ENCODE measurements at places on chromosomes 6 and 20.

DNA sequence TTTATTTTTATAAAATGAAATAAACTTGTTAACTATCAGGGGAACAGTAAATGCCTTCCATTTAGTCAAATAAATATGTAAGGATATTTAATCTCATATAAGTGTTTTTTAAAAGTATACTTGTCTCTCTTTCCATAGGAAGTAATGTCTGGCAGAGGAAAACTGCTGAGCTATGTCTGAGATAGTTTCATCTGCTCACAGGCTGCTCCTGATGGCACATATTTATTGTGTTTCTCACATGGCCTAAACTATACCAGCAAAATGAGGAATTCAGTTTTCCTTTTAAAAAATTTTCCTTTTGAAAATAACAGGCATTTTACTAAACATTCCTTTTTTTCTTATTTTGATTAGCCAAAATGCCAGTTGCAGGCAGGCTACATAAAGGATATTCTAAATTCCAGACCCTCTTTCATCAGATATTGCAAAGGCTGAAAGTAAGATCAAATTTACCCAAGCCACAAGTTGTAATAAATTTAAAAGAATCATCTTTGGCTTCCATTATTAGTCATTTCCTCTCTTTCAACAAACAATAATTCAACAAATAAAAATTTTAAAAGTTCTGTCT lies 60.1 kb upstream of the RNF146 start:
- DNase-seq: no peak

DNA sequence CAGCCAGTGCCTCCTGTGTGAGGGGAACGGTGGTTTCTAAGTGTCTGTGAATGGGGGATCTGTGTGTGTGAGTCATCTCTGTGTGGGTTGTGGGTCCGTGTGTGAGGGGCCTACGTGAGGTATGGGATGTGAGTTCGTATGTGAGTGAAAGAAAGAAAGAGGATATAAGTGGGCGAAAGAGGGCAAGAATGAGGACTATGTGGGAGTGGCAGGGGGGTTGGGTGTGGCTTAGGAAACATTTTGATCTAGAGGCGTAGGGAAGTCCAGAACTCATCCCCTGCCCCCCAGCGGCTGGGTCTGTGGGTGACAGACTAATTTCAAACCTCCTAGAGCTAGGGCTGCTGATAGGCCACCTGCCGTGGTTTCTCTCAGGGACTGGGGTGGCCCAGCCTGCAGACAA lies 35.5 kb downstream of the DHX35 start:
- DNase-seq: no peak

GRCh38 chr6:106825156-106825555 lies 149.4 kb downstream of the CD24 start:
- DNase-seq: no peak

DNA sequence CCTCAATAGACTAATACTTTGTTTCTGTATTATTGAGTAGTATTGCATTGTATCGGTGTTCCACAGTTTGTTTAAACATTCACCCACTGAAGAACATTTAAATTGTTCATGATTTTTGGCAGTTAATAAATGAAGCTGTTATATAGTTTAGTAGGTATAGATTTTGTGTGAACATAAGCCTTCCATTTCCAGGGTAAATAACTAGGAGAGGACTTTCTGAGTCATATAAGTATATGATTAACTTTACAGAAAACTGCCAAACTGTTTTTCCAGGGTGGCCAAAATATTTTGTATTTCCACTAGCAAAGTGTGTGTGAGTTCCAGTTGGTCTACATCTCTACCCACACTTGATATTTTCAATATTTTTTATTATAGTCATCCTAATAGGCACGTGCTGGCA lies 70.0 kb upstream of the MLIP start:
- DNase-seq: no peak

- DNase-seq: no peak
Measured at GRCh38 chr20:51284176-51284575, 258.3 kb downstream of the NFATC2 start.

- no peak for DNase-seq
Measured at GRCh38 chr6:111714416-111715270, 109.0 kb upstream of the TRAF3IP2 start.

- no peak for DNase-seq
Measured at GRCh38 chr20:47438464-47439381, 63.0 kb upstream of the NCOA3 start.

GRCh38 chr20:38700926-38701325 lies 23.4 kb upstream of the SLC32A1 start:
- DNase-seq: no peak

GRCh38 chr6:26304213-26304796 lies 60.7 kb upstream of the BTN3A2 start:
- no peak for DNase-seq

GRCh38 chr20:58976061-58976730 lies 4.9 kb upstream of the NELFCD start:
- DNase-seq: no peak

- no peak for DNase-seq
Measured at GRCh38 chr6:132286298-132287019, 114.8 kb downstream of the MOXD1 start.

DNA sequence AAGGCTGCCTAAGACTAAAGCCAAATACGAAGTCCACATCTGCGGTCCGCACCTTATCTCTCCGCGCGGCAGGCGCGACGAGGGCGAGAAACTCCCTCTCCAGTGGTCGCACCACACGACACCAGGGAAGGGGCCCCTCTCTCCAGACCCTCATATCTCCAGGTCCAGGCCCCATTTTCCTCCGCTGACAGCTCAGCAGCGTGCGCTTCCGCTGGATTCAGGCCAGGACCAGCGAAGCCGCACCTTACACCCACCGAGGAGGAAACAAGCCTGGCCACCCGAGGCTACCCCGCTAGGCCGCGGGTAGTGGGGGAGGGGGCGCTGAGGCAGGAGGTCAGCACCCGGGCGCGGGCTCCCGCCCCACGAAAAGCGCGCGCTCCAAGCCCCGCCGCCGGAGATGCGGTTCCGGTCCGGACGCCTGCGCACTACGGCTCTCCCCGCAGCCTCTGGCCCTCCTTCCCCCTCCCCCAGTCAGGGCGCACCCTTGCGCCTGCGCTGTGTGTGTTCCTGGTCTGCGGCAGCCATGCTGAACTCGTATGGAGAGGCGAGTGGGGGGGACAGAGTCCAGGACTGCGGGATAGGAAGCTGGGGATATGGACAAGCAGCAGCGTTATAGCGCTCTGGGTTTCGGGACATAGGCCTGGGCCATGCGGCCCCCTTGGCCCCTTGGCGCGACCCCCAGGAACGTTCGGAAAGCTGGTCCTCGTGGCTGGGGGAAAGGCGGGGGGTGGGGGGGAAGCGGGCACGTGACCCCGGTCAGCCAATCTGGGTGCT lies at the start of gene BRD2:
BRD2 (plus strand) TSS at position 502 of the 774 bp plus-strand sequence. CDS start 4,305 bp downstream, outside the sequence.
- DNase-seq: peak; percentile 83

DNA sequence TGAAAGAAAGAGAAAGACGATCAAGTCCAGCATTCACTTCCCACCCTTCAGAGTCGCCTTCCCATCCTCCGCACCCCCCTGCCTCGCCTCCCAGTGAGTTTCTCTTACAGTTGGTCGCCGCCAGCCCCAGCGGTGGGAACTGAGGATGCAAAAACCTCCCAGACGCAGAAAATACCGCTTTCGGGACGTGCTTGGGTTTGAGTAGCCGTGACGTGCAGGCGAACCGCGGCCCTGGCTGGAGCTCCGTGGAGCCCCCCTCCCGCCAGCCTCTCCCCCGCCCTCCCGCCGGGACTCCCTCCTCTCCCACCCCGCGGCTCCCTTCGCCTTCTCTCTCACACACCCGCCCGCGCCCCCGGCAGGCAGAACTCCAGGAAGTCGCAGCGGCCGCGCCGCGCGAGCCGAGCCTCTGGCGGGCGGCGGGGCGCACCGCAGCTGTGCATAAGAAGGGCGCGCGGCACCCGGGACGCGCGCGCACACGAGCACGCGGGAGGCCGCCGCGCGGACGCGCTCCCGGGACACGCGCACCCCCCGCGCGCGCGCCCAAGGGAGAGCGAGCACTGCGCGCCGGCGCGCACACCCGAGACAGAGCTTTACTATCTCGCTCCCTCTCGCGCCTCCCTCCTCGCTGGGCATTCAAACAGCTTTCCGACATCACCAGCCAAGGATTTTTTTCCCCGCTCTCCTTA lies at the start of gene ADGRB3:
ADGRB3 (plus strand) TSS at position 557 of the 686 bp plus-strand sequence. CDS start 3,394 bp downstream, outside the sequence.
- DNase-seq: no peak

DNA sequence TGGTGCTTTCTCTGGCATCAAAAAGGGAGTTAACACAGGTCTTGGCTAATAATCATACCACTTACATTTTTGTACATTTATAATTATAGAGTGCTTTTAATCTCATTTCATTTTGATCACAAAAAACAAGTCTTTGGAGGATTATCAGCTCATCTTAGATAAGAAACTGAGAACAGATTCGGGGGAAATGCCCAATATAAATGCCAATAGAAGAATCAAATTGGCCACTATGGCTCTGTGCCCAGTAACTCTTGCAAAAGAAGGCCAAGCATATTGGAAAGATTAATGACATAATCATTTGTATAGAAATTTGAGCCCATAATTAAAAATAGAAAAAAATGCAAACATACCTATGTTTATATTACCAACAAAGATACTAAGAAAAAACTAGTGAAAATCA lies 42.5 kb downstream of the IPCEF1 start:
- no peak for DNase-seq

DNA sequence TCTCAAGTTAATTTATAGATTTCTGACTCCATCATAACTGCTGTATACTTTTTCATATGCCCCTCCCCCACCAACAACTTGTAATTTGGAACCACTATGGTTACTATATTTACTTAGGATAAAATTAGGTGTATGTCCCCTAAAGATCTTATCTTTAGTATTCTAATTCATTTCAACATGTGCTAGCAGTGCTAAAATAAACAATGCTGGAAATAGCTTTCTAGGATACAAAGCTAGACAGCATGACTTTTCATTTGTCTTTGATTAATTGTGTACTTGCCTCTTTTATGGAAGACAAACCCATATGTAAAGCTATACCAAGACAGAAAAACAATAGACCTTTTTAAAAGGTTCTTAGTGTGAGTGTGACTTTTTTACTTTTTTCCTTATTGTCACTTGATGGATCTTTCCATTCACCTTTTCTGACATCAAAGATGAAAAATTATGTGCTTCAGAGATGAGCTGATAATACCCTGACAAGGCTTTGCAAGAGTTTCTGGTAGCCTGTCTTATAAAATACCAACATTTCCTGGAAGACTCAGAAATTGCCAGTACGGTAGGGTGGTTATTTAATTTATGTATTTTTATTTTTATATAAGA lies 31.2 kb upstream of the POPDC3 start:
- DNase-seq: no peak

DNA sequence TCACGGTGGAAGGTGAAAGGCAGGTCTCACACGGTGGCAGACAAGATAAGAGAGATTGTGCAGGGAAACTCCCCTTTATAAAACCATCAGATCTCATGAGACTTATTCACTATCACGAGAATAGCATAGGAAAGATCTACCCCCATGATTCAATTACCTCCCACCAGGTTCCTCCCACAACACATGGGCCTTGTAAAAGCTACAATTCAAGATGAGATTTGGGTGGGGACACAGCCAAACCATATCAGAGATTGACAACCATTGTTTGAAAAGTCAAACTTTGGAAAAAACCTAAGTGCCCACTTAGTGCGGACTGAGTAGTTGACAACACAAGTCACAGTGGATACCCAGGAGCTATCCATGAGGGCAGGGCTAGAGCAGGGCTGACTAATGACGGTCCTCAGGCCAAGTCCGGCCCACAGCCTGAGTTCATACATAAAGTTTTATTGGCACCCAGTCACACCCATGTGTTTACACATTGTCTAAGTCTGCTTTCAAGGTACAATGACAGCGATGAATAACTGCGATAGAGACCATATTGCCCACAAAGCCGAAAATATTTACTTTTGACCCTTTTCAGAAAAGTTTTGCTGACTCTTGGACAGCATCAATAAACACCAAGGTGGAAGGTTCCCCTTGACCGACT lies 33.8 kb upstream of the PMEPA1 start:
- no peak for DNase-seq

Data from stimulated activated CD4-positive, alpha-beta T cell treated with anti-CD3 and anti-CD28 coated beads, Interleukin-1b, Interleukin-23, amount 100 ng/mL, for 1 hour (primary cell).